BJ (cell line): ENCODE measurements at places on chromosomes 13 and 19.

DNA sequence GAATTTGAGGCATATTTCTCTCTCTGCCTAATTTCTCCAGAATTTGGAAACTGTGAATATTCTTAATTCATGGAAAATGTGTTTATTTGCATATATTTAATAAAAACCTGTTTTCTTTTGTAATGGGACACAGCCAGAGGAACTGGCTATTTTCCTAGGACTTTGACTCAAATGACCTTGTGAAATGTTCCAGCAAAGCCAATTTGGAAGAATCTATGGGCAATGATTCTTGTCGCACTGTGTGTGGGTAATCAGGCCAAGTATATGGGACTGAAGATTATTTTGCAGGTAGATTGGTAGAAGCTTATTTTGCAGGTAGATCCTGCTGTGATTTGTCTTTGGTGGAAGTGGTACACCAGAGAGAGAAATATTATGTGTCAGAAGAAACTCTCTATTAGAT, 38.8 kb downstream of the SUCLA2 start:
- no peak for DNase-seq

- no peak for DNase-seq
Observed at GRCh38 chr13:94717916-94718315, 5.6 kb upstream of the SOX21 start.

GRCh38 chr19:16541526-16542044, 652 bp downstream of the CHERP start:
- DNase-seq = no peak

GRCh38 chr13:103356226-103356864, 290.1 kb upstream of the SLC10A2 start:
- DNase-seq = no peak

DNA sequence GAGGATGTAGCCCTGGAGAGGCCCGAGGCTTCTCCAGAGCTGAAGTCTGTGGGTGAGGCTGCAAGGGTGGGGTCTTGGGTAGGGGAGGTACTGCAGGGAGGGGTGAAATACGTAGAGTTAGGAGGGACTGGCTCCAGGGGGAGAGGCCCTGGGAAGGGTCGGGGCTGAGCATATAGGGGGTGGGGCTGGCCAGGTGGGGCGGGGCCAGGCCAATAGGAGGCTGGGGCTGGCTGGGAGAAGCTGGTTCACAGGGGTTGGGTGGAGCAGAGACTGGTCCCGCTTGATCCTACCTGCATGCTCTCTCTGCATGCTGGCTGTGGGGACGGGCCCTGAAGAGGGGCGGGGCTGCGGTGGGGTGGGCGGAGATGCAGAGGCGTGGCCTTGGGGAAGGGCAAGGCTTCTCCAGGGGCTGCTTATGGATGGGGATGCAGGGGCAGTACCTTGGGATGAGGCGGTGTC, 51.9 kb downstream of the CELF5 start:
- DNase-seq = no peak

DNA sequence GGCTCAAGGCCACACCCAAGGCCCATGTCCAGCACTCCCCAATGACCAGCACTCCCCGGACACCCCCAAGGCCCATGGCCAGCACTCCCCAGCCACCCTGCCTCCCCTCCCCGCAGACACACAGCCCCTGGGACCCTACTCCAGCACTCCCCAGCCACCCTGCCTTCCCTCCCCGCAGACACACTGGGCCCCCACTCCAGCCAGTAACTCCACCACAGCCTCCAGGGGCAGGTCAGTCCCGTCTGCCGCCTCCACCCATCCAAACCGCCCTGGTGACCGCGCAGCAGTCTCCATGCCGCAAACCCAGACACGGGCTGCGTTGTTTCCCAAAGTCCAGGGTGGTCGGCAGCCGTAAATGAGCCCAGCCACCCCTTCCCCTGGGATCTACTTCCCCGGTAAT, 70.7 kb downstream of the SPACA7 start:
- no peak for DNase-seq

GRCh38 chr13:74114202-74114601, 20.0 kb downstream of the KLF12 start:
- no peak for DNase-seq

DNA sequence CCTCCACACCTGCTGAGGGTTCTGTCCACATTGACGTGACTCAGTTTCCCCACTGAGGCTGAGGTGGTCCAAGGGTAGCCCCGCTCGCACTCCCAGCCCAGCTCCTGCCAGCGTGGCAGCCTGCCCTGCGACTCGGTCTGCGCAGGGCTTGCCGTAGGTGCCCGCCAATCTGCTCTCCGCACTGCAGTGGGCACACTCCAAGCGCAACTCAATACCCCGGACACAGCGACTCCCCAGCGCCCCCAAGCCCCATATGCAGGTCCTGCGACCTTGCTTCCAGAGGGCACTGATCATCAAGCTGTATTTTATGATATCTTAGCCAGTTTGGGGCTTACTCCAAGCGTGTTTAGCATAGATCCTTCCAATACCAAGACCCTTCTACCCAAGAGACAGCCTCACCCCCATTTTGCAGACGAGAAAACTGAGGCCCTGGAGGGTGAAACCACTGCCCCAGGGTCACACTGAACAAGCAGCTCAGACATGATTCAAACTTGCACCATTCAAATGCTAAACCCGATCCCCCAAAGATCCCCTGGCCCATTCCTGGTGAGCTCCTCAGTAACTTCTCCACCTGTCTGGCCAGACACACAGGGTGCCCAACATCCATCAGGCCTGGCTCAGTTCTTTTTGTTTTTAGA, 13.5 kb downstream of the PTPRS start:
- DNase-seq = no peak

- no peak for DNase-seq
Observed at GRCh38 chr19:35380450-35381124, 9.7 kb downstream of the GPR42 start.

DNA sequence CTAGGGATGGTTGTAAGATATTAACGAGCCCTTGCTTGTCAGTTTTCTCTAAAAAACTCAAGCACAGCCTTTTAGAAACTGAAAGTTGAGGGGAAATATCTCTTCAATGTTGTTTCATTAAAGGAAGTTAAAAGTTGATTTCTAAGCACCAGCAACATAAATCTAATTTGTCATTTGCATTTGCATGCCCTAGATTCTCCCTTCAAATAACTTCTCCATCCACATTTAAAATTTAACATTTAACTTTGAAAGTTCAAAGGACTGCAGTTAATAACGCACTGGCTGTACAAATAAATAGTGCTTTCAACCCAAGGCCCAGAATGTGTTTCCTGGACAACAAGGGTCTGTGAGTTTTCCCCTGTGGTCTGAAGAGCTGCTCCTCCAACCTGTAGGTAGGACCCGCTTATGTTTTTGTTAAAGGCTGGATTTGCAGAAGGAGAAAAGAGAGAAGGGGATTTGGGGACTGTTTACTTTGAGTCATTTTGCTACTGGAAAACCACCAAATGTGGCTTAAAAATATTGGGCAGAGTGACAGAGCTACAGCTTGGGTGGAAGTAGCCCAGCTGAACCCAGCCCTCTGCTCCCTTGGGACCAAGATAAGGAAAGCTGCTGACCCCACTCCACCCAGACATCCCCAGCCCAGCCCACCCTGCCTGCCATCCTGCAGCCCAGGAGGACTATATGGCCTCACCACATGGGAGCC, 39.8 kb downstream of the TNFRSF19 start:
- no peak for DNase-seq

GRCh38 chr19:508204-509150, 1.2 kb downstream of the TPGS1 start:
- no peak for DNase-seq

DNA sequence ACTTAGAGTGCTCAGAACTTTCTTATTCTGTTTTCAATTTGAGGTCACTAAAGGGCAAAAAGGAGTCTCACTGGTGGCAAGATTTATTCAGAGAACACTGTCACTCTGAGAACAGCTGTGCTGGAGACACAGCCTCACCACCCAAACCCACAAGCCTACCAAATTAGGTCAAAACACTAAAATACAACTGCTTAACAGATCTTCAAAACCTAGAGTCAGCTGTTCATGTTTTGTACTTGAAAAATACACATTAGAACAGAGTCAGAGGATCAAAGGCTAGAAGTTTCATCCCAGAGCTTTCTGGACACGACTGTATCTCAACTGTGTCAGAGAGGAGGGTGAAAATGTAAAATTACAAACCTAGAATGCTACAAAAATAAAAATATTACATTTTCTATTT, 89.3 kb downstream of the MIPEP start:
- DNase-seq = no peak

- no peak for DNase-seq
Observed at GRCh38 chr13:49210669-49211068, 9.5 kb upstream of the MLNR start.

- no peak for DNase-seq
Observed at GRCh38 chr19:6811906-6812305, 39.4 kb downstream of the VAV1 start.

DNA sequence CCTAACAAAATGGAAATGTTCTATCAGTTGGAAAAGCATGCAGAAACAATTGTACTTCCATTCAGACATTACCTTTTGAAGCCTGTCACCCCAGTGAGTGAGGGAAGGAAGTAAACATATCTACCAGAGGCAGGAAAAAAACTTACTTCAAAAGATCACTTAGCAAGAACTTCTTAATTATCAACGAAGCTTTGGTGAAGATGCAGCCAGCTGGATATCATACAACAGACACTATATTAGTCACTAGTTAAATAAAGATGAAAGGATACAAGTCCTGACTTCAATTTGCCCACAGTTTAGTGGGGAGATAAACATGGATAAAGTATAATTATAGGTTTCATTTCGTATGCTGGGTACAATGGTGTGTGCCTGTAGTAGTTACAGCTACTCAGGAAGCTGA, 148.8 kb downstream of the TNFRSF19 start:
- no peak for DNase-seq

GRCh38 chr19:56141417-56141993, 418 bp downstream of the ZNF444 start:
- no peak for DNase-seq

GRCh38 chr19:11422163-11423065, 3.3 kb upstream of the RGL3 start:
- peak; percentile 17 for DNase-seq

- DNase-seq = no peak
Observed at GRCh38 chr13:33092073-33092987, 76.1 kb downstream of the KL start.
